ENCODE measurements at places on chromosomes 4 and X.

DNA sequence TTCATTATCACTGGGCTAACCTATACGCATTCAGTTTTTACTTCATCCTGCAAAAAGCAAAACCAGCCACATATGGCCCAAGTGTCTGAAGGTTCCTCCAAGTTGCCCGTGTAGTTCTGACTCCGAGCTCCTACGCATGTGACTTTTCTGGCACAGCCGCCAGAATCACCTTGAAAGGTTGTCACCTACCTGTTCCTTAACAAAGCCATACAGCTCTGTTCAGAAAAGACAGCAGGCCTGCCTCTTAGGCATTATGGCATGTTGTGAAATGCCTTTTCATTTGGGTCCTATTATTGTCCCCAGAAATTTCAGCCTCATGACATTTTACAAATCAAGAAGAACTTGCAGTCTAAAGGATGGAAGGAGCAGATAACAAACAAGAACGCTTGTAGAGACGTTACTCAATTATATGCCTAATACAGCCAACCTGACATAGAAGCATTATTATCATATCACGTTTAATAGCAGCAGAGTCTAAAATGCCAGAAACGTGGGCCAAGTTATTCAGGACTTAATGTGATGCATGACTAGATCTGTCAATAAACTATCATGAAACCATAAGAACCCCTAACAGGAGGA is 118.5 kb downstream of the RBM47 start:
- DNase-seq = no peak

- DNase-seq = no peak
Observed at GRCh38 chr4:143654571-143654970, 45.9 kb downstream of the FREM3 start.

GRCh38 chr4:152633118-152633517 is 46.7 kb downstream of the TMEM154 start:
- DNase-seq = no peak

- no peak for DNase-seq
Observed at GRCh38 chr4:17957688-17958087, 63.9 kb downstream of the LCORL start.

DNA sequence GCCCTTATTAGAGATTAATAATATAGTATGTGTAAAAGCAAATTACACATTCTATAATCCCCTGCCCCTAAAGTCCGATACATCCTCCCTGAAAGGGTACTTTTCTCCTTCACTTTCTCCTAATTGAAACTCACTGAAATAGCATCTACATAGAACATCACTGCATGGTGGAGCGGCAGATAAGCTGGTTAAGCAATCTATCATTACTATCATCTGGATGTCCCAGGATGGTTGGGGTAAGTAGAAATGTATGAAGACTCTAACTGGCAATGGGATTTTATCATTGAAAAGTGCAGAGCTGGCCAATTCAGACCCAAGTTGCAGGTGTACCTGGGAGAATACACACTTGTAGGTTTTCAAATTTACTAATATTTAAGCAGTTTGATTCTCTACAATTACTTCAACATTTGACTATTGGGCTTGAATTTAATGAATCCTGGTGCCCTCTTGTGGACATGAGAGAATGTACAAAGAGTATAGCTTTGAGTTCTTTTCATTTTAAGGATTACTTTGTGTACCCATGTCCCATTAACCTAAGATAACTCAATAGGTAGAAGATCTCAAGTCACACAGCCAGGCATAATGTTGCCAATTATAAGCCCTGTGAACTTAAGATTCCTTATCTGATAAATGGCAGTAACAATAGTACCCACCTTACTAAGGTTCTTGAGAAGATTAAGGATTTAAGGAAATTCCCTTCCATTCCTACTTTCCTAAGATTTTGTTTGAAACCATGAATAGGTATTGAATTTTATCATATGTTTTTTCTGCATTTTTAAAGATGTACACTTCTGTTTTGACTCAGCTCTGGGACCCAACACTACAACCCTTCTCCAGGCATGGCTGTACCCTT is 69.8 kb downstream of the SHROOM3 start:
- peak; percentile 40 for DNase-seq

DNA sequence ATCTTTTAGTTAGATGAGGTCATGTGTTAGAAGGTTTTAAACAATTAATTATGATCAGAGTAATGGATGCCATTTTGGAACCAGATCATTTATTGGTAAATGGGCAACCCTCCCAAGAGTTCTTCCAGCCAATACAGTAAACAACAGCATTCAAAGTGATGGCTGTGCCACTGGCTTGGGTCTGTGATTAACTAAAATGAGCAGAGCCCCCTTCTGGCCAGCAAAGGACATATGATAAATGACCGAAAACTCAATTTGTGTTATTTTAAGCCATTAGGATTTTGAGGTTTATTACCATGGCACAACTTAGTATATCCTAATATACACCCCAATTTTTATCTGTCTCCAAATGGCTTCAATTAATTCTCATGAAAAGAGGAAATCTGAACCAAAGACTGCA is 90.8 kb upstream of the NPFFR2 start:
- peak; percentile 0 for DNase-seq

GRCh38 chr4:101171747-101172146 is 175.6 kb downstream of the PPP3CA start:
- DNase-seq = no peak

- DNase-seq = no peak
Observed at GRCh38 chrX:151780621-151781020, 46.1 kb downstream of the CNGA2 start.

DNA sequence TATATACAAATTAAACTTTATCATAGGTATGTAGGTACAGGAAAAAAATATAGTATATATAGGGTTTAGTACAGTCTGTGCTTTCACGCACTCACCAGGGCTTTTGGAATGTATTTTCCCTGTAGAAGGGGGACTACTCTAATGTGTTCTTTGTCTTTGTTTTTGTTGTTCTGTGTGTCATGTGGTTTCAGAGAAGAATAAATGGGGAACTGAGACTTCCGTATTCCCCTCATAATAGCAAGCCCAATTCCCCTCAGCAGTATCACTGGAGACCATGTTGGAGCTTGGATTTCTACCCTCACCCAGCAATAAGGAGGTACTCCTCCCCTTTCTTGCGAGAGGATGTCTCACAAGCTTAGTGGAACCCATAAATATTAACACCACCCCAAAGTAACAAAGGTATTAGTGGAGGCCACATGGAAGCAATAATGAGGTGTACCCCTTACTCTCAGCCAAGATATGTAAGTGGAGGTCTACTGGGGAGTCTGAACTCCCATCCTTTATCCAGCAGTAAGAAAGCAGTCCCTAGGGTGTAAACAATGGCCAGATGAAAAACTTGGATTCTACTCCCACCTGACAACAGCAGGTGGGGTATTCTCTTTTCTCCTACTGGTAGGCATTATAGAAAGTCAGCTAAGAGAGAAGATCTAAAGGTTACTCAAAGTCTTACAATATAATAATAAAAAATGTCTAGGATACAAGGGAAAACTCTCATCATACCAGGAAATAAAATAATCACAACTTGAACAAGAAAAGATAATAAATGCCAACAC is 805.4 kb upstream of the GALNTL6 start:
- no peak for DNase-seq

- DNase-seq = no peak
Observed at GRCh38 chrX:139932073-139932900, 566 bp downstream of the ATP11C start.

GRCh38 chrX:71996136-71996535 is 85.5 kb downstream of the NHSL2 start:
- no peak for DNase-seq

DNA sequence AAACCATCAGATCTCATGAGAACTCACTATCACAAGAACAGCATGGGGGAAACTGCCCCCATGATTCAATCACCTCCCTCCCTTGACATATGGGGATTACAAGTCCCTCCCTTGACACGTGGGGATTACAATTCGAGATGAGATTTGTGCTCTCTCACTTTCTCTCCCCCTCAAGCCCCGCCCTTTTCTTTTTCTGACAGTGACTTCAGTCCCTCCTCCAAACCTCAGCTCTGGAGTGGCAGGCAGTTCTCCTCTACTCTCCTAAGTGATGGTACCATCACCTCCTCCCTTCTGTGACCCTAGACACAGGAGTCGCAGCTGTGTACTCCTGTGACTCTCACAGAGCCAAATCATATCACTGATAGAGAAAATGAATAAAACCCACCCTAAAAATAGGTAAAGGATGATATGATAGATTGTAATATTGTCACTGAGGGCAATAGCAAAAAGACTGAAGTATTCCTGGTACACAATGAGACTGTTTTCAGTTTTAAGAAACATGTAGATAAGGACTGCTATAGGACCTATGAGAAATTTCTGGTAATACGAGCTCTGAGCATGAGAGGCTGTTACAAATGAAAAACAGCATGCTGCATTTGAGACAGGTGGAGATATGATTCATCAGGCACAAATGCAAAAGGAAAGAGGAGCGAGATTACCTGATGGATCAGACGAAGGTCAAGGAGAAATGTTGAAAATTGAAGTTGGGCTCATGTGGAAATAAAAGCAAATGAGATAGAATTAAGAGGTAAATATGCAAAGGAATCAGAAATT is 101.2 kb upstream of the CBLL2 start:
- DNase-seq = no peak

DNA sequence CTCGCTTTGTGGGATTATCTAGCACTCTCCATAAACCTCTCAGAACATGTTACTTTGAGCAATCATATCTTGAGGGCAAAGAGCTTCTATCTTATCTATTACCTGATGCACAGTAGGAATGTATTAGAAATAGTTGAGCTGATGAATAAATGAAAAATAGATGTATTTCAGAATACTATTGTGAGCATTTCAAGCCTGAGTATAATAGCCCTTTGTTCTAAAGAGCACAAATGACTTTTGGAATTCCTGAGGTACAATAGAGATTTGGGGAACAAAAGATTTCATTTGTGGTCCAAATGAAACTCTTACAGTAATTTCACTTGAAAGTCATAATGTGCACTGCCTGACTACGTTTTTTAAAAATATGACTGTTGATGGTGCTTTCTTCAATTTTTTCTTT is 159.5 kb downstream of the UGT8 start:
- DNase-seq = no peak

- DNase-seq = no peak
Observed at GRCh38 chrX:117487421-117487820, 629.2 kb downstream of the KLHL13 start.

GRCh38 chrX:74536832-74537371 is 77.5 kb downstream of the RLIM start:
- DNase-seq = peak; percentile 21

DNA sequence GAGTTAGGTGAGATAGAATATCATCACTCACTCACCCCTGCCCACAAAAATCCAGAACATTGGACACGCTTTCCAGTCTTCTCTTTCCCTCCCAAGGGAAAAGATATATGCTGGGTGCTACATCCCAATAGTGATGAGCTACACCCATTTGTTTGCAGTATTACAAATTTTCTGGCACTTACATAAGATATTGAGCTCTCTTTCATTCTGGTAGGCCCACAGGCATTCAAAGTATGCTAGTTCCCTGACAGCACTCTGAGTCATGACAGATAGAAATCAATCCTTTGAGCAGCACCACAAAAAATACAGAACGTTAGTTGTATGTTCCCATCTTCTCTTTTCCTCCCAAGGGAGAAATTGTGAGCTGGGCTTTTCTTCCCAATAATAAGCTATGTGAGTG is 477.6 kb upstream of the GRID2 start:
- peak; percentile 3 for DNase-seq

DNA sequence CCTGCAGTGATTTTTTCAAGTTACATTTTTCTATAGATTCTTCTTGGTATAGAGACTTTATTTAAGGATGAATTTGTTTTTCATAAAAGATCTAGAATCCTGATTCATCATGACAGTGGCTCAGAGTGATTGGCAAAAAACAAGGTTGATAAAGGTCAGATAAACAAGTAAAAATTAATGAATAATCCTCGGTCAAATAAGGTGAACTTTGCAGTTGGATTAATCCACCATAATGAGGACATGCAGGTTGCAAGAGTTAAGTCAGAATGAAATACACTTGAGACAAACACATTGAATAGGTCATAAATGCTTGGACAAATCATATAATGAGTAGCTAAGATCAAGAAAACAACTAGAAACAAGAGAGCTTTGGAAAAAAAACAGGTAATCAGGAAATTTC is 22.9 kb upstream of the UGT2B7 start:
- no peak for DNase-seq

DNA sequence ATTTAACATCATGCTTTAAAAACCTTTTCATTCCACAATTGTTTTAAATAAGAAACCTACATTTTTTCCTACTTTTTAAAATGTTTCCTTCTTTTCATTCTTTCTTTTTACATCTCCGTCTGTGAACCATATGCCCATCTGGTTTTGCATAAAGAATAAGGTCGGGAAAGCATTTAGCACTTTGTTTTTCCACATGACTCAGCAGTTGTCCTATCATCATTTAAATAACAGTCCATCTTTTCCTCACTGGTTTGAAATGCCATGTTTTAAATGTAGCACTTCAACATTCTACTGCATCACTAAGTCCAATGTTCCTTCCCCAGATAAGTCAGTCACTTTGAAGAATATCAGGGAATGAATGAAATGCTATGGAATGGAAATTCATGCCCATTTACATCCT is 128.4 kb downstream of the SH3RF1 start:
- no peak for DNase-seq

DNA sequence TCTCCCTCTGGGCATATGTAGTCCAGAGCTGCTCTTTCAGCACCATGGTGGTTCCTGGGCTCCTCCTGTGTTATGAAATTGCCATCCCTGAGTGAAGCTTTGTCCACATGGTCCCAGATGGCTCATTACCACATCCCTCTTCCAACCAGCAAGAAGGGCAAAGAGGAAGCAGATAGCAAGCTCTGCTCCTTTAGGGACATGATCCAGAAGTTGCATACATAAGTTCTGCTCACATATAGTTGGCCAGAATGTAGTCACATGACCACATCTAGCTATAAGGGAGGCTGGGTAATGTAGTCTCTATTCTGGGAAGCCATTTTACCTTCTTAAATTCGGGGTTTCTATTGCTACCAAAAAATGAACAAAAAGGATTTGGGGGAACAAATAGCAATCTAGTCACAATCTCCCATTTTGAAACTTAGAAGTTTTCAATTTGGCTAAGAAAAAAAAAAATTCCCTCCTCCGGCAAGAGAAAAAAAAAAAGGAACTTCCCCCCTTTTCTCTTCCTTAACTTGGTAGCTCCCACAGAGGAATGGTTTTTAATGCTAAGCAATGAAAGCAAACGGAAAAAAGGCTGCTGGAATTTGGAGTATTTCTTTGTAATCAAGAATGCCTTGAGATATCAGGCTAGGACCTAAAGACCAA is 88.2 kb upstream of the USP9X start:
- DNase-seq = peak; percentile 51
